Occipital lobe (tissue), 3 donors: ENCODE measurements at places on chromosomes 3 and 15. TPM values are rescaled to one million over a fixed set of nuclear protein-coding genes. Genes with fewer than 3 reads are reported as not detected.

SMAD6 gene
- total RNA-seq, result 1.9 TPM

KLF15 gene
- total RNA-seq, result 2.8 TPM

TTLL13 gene
- 0.31 TPM for total RNA-seq

GPR27 gene
- total RNA-seq, result 53.0 TPM

MEX3B gene
- total RNA-seq, result 96.4 TPM

DISP2 gene
- 9.2 TPM for total RNA-seq

GABRG3 gene
- 19.3 TPM for total RNA-seq

PLA2G4B gene
- 2.5 TPM for total RNA-seq

LEO1 gene
- total RNA-seq, result 42.1 TPM

BRK1 gene
- total RNA-seq, result 99.2 TPM

OIP5 gene
- 3.1 TPM for total RNA-seq

CYP1A2 gene
- not detected for total RNA-seq

IRAK2 gene
- 3.7 TPM for total RNA-seq

TMEM158 gene
- total RNA-seq, result 23.4 TPM

SPTSSB gene
- total RNA-seq, result 3.6 TPM

ARGFX gene
- total RNA-seq, result not detected
